ENCODE measurements at places on chromosomes 12 and 14.

DNA sequence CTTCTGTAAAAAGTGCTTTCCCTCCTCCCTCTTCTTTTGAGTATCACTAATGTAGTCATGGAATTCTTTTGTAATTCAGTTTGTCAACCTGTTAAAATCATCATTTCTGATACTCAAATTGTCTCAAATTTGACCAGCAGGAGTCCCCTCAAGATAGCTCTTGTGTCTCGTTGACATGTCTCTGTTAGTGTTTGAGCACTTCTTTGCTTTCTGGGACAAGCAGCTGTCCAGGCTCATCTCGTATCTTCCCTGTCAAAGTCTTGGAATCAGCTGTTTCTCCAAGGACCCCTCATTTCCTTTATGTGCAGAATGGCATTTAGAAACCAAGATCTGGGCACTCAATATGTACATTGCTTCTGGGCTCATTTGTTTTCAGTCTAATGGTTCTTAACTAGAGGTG is 10.7 kb downstream of the CIPC start:
- no peak for DNase-seq

- DNase-seq = no peak
Measured at GRCh38 chr12:29346769-29347421, 34.1 kb downstream of the ERGIC2 start.

DNA sequence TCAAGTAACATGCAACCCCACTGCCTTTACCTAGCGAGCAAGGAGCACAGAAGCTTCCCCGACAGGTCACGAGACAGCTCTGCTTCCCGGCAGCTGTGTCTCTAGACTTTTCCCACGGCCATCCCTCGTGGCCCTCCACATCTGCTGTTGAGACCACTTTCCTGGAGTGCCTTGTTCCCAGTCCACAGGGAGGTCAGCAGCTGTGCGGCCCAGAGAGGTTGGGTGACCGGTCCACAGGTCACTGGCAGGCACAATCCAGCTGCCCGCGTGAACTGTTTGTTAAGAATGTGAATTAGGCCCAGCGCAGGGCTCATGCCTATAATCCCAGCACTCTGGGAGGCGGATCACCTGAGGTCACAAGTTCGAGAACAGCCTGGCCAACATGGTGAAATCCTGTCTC is 71.5 kb downstream of the SCARB1 start:
- DNase-seq = no peak

DNA sequence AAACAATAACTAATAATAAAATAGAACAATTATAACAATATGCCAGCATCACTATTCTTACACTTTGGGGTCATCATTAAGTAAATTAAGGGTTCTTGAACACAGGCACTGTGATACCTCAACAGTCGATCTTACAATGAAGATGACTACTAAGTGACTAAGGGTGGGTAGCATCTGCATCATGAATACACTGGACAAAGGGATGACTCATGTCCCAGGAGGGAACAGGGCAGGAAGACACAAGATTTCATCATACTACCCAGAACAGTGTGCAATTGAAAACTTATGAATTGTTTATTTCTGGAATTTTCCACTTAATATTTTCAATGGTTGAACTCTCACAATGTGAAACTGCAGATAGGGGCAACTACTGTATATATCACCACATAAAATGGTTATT is 19.7 kb downstream of the TSPAN19 start:
- DNase-seq = peak; percentile 96

DNA sequence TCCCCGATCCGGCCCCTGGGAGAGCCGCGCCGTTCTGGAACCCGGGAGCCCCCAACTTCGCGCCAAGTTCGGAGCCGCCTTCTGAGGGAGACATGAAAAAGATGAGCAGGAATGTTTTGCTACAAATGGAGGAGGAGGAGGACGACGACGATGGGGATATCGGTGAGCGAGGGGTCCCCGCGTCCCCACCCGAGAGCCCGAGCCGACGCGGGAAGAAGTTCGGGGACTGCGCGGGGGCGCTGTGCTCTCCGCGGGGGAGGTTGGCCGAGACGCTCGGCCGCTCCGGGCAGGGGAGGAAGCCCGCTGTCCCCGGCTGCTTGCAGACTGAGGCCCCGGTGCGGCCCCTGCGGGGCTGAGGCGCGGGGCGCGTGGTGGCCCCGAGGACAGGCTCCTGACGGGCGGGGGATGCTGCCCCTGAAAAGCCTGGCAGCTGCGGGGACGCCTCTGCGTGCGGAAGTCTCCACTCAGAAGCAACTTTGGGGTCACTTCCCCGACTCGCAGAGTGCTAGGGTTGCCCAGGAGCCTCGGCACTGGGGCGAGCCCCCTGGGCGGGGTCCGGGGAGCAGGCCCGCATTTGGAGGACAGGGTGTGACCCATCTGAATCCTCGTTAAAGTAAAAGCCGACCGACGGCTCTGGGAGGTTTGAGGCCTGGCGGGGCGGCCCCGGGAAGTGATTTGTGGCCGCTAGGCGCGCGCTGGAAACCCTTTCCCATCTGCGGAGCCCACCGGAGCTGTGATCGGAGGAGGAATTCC is 511 bp downstream of the ANO6 start:
- DNase-seq = peak; percentile 59

GRCh38 chr12:53004178-53004577 is 2.1 kb upstream of the EIF4B start:
- peak; percentile 53 for DNase-seq

GRCh38 chr14:68762953-68763764 is 29.7 kb downstream of the ZFP36L1 start:
- no peak for DNase-seq

GRCh38 chr12:29614694-29615325 is 117.3 kb upstream of the OVCH1 start:
- no peak for DNase-seq

DNA sequence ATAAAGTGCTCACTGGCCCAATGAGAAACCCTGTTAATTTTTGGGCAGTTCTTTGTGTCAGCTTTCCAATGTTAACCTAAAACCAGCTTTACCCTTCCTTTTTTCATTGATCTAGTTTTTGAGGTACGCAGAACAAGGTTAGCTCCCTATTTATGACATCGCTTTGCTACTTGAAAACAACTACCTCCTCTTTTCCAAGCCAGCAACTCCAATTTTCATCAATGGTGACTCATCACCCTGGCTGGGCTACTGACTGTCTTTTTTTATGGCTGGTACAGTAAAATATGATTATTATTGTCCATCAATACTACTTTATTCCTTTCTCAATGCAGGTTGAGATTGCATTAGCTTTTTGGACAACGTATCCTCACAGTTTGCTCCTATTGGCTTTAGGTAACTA is 22.5 kb upstream of the AKAP6 start:
- peak; percentile 36 for DNase-seq

GRCh38 chr12:131494216-131494615 is 216.7 kb upstream of the SFSWAP start:
- DNase-seq = no peak

DNA sequence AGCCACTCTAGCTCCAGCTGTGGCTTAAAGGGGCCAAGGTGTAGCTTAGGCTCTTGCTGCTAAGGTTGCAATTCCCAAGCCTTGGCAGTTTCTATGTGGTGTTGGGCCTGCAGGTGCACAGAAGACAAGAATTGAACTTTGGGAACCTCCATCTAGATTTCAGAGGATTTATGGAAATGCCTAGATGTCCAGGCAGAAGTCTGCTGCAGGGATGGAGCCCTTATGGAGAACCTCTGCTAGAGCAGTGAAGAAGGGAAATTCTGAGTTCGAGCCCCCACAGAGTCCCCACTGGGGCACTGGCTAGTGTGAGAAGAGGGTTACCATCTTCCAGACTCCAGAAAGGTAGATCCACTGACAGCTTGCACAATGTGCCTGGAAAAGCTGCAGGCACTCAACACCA is 694.7 kb downstream of the SLC16A7 start:
- no peak for DNase-seq

DNA sequence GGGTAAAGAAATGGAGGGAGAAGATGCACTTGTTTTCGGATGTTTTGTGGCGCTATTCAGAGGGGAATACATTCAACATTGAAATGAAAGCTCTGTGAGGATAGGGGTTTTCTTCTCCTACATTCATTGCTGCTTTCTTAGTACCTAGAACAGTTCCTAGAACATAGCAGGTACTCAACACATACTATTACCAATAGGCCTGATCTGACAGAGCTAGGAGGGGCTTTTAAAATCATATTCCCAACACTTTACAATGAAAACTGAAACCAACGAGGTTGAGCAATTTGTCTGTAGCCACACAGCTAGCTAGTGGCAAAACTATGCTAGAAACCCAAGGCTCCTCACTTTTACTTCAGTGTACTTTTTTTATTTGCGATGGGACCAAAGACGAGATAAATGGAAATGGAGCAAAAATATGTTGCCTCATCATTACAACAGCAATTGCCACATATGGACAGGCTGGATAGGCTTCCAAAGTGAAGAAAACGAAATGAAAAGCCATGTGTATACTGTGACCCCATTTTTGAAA is 23.1 kb upstream of the IL22 start:
- DNase-seq = no peak

DNA sequence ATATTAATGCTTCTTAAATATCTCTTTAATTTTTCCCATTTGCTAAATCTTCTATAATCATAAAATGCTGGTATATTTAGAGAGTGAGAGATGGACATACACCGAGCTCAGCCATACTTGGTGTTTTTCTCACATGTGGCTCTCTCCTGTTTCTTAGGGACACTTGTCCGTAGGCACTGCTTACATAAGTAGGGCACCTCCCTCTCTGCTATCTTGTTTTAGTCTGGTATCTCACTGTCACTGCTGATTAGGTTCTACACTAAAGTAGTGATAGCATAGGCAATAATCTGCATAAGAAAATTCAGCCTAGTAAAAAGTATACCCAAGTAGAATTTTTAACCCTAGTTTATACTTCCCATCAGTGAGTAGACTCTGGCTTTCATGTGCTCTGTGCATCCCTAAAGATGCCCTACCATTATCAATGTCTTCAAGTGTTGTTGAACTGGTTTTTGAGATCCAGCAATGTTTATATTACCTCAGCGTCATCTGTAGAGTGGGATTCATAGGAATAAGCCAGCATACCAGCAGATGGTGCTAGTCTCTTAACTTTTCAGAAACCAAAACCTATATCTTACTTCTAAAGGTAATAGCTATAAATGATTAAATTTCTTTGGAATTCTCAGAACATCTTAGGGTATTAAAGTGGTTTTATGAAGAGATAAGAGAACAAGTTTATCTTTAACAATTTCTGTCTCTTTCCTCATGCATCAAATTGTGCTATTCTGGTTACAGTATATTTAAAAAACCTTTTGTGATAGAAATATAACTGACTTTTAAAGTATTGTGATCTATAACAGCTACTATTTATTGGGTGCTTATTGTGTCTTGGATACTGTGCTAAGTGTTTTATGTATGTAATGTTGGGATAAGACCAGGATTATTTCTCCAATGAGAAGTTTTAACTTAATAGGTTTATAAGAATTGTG is 32.9 kb downstream of the ARID2 start:
- DNase-seq = peak; percentile 82

DNA sequence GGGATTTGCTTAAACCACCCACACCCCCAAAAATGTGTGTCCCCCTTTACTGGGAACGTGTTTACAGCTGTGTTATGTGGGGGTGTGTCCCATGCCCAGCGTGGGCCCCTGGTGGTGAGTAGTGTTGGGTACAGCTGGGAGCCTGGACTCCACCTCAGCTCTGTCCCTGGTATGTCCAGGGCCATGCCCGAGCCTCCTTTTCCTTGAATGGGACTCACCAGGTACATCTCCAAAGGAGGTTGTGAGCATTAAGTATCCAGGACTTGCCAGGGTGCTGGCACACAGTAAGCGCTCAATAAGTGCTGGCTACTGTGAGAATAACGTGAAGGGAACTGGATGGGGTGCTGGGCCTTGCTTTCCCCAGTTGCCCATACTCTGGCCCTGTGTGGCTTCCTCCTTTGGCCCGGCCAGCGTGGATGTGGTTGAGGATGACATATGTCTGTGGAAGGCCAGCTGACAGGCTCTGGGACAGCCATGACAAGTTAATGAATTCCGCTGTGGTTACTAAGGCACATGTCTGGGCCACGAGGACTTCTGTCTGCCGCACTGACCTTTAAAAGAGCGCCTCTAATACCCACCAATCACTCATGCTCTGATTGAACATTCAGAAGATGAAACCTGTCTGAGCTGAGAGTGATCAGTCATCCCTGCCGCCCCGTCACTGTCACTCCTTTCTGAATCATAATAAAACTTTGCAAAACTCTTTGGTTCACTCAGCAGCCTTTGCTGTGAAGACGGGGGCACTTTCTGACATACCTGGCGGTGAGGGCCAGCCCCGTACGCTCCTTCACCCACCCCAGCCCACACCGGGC is 74.7 kb downstream of the DIO3 start:
- DNase-seq = no peak

GRCh38 chr12:92128612-92129011 is 17.0 kb downstream of the BTG1 start:
- no peak for DNase-seq

- no peak for DNase-seq
Measured at GRCh38 chr14:90517076-90517841, 120.4 kb downstream of the CALM1 start.

DNA sequence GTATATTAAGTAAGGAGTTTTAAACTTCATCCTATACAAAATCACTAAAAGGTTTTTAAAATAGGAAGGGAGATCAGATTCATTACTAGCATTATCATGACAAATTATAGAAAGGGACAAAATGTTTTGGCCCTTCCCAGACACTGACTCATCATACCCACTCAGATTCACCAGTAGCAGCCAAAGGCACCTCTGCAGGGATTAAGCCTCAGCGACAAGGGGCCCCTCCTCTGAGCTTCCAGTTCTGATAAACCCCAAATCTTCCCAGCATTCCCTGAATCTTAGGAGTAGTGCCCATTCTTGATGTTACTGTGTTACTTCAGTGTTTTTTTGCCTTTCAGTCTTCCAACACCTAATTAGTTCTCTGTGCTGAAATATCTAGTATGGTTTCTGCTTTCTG is 14.5 kb downstream of the KRAS start:
- peak; percentile 21 for DNase-seq

- peak; percentile 10 for DNase-seq
Measured at GRCh38 chr12:41264281-41264680, 76.2 kb downstream of the PDZRN4 start.

- DNase-seq = no peak
Measured at GRCh38 chr14:72182708-72183432, 250.6 kb downstream of the RGS6 start.

DNA sequence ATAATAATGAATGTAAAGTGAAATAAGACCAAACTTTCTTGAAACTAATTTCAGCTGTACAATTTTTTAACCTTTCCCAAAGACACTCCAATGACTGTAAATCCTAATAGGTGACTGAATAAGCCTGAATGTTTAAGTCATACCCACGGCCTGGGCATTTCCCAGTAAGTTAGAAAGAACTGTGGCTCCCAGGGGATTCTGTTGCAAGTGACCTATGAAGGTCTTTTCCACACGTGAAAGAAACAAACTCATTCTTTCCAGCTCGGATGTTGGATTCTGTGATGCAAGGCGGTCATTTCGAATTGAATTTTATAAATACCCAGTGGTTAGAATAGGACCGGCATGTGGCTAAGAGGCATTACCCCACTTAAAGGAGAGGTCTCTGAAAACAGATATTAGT is 1134.4 kb downstream of the GALC start:
- no peak for DNase-seq

GRCh38 chr14:94970941-94971730 is 186.2 kb downstream of the DICER1 start:
- DNase-seq = no peak
